ENCODE measurements at places on chromosomes 7 and 10.

GRCh38 chr7:116670409-116671015, 1.5 kb upstream of the MET start:
- peak; percentile 45 for DNase-seq

- no peak for DNase-seq
Observed at GRCh38 chr10:11208243-11208642, 190.6 kb downstream of the CELF2 start.

DNA sequence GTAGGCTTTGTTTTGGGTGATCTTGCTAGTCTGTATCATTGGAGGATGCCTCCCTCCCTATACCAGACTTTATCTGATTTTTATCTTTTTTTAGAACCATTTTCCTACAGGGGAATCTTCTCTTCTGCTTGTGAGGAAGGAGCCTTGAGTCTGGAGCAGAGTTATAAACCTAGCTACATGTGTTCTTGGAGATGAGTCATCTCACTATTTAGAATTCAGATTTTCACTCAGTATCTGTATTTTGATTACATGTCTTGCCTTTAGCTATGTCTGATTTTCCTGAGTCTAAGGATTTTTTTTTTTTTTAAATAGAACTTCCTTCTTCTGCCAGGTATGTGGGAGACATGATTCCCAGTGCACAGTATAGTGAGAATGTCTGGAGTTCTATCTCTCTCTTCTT, 211.6 kb upstream of the MBL2 start:
- DNase-seq, result no peak

GRCh38 chr10:60236869-60237524, 152.7 kb downstream of the ANK3 start:
- DNase-seq, result peak; percentile 11

- no peak for DNase-seq
Observed at GRCh38 chr7:112889834-112890438, 99.7 kb upstream of the TMEM168 start.

DNA sequence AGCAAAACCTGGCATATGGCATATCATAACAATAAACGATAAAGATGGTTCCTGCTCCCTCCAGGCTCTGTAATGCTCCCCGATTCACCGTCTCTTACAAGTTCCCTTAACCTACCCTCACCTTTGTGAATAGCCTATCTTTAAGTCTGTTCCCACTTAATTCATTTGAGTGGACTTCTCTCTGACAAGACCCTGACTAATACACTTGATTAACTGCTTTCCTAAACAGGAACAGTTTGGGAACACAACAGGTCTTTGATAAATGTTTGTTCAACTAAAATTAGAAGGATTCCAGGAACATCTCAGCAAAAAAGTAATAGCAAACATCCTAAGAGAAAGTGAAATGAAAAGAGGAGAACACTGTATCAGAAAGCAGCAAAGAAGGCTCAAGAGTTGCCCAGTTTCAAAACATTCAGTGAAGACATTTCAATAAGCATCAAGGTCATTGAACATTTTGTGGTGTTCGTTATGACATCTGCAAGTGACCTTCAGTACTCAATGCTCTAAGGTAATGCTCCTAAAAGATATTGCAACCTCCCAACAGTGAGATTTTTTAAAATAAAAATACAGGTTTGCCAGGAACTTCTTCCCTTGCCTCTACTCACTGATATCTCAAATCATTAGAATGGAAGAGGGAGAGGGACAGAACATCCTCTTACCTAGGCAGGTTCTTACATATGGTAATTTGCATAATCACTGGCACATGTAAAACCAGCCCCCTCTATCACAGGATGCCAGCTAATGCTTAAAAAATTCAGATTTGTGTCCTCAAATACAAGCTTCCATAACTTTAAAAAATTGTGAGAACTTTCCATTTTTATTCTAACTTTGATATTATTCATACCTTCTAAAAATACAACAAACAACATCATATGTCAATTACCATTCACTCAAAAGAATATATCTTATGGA, 11.4 kb upstream of the ARHGAP12 start:
- peak; percentile 48 for DNase-seq

DNA sequence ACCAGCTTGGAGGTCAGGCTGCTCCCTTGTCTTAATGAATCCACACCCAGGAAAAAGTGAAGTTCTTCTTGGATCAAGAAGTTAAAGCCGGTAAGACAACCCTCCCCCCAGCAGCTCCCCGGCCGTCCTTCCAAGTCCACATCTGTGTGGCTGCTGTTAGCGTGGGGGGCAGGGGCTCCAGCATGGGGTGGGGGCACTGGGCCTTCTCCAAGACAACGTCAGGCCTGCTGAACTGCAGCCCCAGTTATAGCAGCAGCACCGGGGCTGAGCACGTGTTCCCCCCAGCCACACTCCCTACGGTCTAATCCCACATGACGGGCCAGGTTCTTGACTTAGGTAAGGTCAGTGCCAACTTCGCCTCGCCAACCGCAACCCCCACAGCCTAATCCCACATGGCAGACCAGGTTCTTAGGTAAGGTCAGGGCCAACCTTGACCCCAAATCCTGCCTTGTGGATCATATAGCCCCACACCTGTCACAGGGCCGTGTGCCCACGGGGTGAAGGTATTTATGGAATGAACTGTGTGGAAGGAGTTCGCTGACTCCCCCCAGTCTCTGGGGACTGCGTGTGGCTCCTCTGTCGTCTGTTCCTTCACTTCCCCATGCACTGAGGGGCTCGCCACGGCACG, 30.4 kb upstream of the EN2 start:
- DNase-seq, result no peak

DNA sequence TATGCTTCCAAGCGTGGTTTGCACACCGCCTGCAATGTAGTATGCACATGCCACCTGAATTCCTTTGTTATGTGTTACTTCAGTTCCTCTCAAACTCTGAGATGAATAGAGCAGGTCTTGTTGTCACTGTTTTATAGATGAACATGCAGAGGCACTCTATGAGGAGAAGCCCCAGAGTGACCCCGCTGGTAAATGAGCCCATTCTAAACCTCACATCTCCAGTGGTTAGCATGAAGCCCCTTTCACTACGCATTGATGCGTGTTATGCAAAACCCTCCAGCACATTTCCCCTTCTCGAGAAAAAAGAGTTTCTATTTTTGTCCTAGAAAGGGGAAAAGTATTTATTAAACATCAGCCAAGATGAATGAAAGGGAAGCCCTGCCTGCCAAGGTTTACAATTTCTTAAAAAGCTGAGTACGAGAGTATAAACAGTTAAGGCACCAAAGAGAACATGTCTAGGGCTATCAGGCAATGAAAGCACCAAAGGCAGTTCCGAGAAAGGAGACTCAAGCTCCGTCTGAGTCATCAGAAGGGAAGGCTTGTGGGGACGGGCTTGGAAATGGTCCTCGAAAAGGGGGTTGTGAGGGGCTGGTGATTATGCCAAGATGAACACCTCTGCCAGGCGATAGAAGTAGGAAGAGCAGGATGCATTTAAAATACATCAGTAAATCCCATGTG, 58.7 kb upstream of the PFKP start:
- no peak for DNase-seq

DNA sequence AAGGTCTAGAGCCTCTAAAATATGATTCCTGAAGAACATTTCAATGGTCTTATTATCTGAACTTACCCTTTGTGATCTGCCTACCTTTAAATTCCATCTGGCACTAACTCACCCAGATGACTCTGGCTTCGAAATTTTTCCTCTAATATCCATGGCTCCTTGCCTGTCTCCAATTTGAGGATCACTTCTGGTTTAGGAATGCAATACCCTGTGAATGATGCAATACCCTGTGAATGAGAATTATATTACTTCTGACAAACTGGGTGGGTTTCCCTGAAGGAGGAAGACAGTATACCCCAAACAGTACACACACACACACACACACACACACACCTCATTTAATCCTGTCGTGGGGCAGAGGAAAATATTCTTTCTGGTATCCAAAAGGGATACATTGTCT, 115.3 kb downstream of the ZNF33B start:
- no peak for DNase-seq

DNA sequence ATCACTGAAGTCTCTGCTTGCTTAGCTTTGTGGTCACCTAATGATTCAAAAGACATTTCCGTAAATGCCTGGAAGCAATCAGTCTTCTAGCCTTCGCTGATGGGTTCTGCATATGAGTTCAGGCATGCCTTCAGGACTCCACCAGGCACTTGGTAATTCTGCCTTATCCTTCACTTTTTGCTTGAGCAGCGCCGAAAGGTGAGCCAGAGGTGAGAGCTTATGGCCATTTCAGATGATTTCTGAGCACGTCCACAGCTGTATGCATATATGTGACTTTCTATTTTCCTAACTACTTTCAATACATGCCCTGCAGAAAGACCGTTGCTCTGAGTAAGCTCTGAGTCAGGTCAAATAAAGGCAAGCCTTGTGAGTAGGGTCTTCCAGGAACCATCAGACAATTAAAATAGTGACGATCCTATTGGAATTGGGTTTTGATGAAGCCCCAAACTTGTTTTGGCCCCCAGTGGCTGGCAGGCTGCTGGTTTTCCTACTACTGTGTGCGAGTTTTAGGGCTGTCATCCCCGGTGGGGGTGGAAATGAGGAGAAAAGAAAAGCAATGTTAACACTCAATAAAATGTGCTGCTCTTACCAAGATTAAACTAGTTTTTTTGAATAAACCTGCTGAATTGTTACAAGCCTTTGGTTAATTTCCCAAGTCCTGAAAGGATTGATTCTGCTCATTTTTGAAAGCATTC, 154.4 kb upstream of the AKR1E2 start:
- peak; percentile 75 for DNase-seq

DNA sequence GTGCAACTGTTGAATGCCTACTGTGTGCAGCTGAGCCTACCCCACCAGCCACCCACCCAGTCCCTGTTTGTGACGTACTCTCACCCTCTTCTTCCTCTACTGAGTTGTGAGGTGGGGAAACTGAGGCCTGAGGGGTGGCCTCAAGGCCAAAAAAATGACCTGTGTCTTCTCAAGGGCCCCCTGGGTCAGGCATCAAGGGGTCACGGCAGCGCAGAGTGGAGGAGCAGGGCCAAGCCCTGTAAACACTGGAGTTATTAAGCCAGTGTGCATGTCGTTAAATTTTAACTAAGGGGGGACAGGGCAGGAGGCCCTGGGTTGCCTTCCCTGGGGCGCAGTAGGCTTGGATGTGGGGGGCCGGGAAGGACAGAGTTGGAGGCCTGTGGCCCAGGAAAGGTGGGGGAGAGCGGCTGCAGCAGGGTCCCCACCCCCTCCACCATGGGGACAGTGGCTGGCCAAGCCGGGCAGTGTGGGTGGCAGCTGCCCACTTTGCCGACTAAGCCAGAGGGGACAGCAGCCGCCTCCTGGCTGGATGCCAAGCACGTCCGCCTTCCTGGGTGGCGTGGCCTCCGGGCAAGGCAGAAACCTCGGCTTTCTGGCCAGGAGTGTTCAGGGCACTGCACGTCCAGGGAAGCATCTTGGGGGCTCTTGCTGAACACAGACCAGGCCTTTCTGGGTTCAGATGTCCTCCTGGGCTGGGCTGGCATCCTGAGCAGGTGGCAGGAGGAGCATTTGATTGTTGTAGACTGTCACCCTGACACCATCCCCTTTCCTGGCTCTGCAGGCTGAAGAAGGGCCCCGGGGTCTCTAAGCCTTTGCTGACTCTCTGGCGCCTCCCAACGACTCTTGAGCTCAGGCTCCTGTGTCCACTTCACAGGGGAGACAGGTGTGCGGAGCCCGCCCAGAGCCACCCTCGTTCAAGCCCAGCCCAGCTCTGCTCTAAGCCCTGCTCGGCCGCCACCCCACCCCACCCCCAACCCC, 1.9 kb downstream of the SLC29A4 start:
- peak; percentile 16 for DNase-seq

GRCh38 chr7:139041378-139042085, 5.7 kb upstream of the ZC3HAV1L start:
- DNase-seq, result no peak

DNA sequence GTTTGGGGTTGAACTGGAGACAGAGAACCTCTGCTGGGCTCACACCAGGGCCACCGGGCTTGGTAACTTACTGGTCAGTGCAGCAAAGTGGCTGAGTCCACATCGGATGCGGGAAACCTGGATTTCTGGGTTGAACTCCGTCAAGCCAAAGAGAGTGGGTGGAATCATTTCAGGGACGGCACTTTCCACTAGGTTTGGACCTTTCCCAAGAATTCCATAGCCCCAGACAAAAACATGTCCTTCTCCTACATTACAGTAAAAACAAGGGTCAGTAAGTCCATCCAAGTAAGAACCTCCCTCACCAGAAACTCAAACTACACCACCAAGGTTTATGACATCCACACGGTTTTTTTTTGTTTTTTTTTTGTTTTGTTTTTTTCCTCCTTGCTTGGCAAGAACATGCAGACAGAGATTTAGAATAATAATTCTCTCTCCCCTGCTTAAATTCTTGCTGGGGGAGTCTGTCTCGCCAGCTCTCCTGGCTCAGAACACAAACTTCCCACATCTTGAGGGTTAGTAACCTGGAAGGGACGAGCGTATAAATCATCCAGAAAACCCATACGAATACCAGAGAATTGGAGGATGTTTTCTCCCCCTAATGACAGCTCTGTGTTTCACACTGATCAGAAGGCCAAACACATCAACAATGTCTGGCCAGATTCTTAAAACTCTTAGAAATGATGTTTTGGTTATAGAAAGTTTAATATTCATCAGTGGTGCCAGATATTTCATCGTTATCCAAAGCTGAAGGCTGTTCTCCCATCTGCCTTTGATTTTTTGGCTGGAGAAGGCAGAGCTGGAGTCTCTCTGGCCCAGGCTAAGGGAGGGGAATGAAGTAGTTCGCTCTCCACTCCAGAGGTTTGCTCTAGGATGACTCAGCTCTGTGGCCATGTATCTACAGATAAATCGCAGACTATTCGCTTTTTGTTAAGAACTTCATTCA, 17.5 kb downstream of the RCC1L start:
- DNase-seq, result peak; percentile 58

GRCh38 chr10:122122493-122122892, 133.5 kb downstream of the TACC2 start:
- no peak for DNase-seq

- DNase-seq, result no peak
Observed at GRCh38 chr7:114942446-114943175, 20.7 kb downstream of the MDFIC start.

DNA sequence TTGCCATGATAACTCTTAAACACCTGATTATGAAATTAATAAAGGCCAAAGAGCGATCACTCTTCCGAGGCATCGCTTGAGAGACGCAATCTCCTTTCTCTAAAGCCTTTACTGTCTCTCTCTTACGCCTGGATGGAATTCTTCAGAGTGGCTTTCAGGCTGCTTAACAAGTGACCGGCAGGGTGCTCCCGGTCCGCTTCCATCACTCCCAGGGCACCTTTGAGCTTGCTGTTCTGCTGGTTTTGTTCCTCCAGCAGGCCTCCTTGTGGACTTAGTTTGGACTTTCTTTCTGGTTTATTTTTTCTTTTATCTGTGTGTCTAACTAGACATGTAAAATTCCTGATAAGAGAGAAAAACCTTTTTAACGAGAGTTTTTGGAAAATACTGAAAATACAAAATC, 60.9 kb downstream of the MRPL32 start:
- DNase-seq, result no peak

GRCh38 chr10:19638896-19639233, 177.4 kb upstream of the PLXDC2 start:
- DNase-seq, result no peak

GRCh38 chr7:105637755-105638154, 56.5 kb upstream of the EFCAB10 start:
- no peak for DNase-seq

GRCh38 chr10:118610577-118610976, 15.1 kb upstream of the PRLHR start:
- no peak for DNase-seq
